ENCODE measurements at places on chromosomes 16 and 17. TPM values are rescaled to one million over a fixed set of nuclear protein-coding genes. Genes with fewer than 3 reads are reported as not detected.

- H3K27ac ChIP-seq: peak overlapping the region; percentile 48
- H3K27me3 ChIP-seq: peaks cover 2% of the 10 kb centered on the region
- H3K4me3 ChIP-seq: no peak overlapping the region
- peaks cover 62% of the 10 kb centered on the region for H3K36me3 ChIP-seq
- DNase-seq: no peak
Measured at GRCh38 chr16:27436065-27436464, 34.1 kb downstream of the IL21R start.

- no peak overlapping the region for H3K27ac ChIP-seq
- peaks cover 52% of the 10 kb centered on the region for H3K27me3 ChIP-seq
- no peak overlapping the region for H3K4me3 ChIP-seq
Measured at GRCh38 chr17:7290685-7291084, 3.8 kb downstream of the YBX2 start.

DNA sequence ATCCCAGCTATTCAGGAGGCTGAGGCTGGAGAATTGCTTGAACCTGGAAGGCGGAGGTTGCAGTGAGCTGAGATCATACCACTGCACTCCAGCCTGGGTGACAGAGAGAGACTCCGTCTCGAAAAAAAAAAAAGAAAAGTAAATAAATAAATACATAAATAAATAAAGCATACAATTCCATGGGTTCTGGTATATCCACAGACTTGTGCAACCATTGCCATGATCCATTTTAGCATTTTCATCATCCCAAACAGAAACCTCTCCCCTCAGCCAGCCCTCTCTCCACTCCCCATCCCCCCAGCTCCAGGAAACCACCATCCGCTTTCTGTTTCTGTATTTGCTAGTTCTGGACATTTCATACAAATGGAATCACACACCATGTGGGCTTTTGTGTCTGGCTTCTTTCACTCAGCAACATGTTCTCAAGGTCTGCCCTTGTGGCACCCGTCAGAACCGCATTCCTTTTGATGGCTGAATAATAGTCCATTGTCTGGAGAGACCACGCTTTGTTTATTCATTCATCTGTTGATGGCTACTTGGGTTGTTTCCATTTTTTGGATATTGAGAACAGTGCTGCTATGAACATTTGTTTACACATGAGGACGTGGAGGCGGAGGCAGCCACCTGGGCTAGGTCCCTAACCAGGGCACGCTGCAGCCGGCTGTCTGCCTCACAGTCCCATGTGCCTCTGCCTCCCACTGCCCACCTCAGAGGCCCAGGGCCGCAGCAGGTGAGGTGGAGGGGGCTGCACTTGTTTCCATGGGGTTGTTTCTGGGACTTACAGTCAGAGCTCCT, 76.2 kb downstream of the NT5M start:
- no peaks in the 10 kb centered on the region for H3K36me3 ChIP-seq
- H3K4me1 ChIP-seq: peaks cover 9% of the 10 kb centered on the region
- no peak overlapping the region for H3K4me3 ChIP-seq
- H3K27ac ChIP-seq: no peak overlapping the region

- H3K4me3 ChIP-seq: no peak overlapping the region
- no peaks in the 10 kb centered on the region for H3K27me3 ChIP-seq
- no peak overlapping the region for H3K27ac ChIP-seq
- H3K36me3 ChIP-seq: no peaks in the 10 kb centered on the region
Measured at GRCh38 chr16:8955828-8956227, 7.9 kb downstream of the USP7 start.

- H3K4me1 ChIP-seq: no peaks in the 10 kb centered on the region
- no peaks in the 10 kb centered on the region for H3K27me3 ChIP-seq
- DNase-seq: no peak
- no peak overlapping the region for H3K4me3 ChIP-seq
Measured at GRCh38 chr17:12457493-12457892, 208.2 kb upstream of the MYOCD start.

DNA sequence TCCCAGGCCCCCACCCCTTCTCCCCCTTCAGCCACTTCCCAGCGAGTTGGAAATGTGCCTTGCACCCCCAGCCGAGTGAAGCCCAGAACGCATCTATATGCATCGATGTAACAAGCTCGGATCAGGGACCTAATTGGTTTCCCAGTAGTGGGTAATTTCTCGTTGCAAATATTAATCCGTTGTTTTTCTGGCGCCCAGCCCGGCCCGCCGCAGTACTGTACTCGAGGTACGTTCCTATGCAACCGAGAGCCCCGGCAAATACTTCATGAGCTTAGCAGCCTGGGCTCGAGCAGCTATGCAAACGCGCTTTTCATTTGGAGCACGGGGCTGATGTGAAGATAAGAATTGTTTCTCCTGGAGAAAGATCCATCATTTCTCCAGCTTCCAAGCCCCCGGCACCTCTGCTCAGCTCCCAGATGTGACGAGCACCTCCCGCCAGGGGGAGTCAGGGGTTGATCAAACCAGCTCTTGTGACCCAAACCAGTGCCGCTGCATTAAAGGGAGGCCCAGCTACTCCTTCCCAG, 229.8 kb downstream of the KATNIP start:
- H3K36me3 ChIP-seq: no peaks in the 10 kb centered on the region
- DNase-seq: no peak
- H3K27ac ChIP-seq: peak overlapping the region; percentile 22
- H3K4me3 ChIP-seq: no peak overlapping the region
- H3K4me1 ChIP-seq: no peaks in the 10 kb centered on the region

GRCh38 chr16:83245061-83245460, 562.7 kb upstream of the HSBP1 start:
- H3K27ac ChIP-seq: no peak overlapping the region
- H3K4me1 ChIP-seq: no peaks in the 10 kb centered on the region
- no peak for DNase-seq
- no peak overlapping the region for H3K4me3 ChIP-seq

The CDRT15L2 gene
- total RNA-seq: not detected

The DLX3 gene
- not detected for total RNA-seq

The FOXF1 gene
- total RNA-seq: not detected

The KRT33B gene
- not detected for total RNA-seq

The NPIPB2 gene
- total RNA-seq: 15.0 TPM

DNA sequence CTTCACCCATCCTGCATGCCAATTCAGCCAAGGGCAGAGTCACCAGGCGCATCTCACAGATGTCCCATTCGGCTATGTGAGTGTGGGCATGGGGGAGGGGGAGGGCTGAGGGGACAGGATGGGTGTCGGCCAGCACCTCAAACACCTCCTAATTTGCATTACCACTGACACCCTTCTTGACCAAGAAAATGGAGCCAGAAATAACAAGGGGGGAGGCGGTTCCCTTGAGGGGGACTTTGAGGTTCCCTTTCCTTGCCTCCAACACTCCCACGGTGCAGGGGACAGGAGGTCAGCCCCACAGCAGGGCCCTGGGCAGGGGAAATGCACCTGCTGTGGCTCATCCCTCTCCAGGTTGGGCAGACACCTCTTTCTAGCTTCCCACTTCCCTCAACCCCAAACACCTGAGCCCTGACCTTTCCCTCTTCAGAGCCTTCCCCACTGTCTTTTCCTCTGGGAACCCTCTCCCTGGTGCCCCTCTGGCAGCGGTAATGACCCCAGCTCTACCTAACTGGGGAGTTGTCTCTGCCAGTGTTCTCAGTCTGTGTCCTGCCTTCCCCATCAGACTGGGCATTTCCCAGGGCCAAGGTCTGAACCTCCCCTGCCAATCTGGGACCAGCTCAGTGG, 18.2 kb upstream of the TBX21 start:
- H3K4me1 ChIP-seq: peaks cover 88% of the 10 kb centered on the region
- H3K4me3 ChIP-seq: peak overlapping the region; percentile 40
- peaks cover 9% of the 10 kb centered on the region for H3K36me3 ChIP-seq
- DNase-seq: no peak
- no peaks in the 10 kb centered on the region for H3K27me3 ChIP-seq
- peak overlapping the region; percentile 22 for H3K27ac ChIP-seq

Measured in activated T-helper 1 cell treated with anti-CD3 and anti-CD28 coated beads, Interleukin-12 subunit alpha, Interleukin-12 subunit beta, Interleukin-2, Interleukin-4 antibody, amounts not matched to agents 30 ng/mL and 10 ng/mL and 1 ng/mL, durations not matched to agents 14 hours and 24 hours and 36 hours (primary cell).